ENCODE measurements at places on chromosomes 2 and 18.

DNA sequence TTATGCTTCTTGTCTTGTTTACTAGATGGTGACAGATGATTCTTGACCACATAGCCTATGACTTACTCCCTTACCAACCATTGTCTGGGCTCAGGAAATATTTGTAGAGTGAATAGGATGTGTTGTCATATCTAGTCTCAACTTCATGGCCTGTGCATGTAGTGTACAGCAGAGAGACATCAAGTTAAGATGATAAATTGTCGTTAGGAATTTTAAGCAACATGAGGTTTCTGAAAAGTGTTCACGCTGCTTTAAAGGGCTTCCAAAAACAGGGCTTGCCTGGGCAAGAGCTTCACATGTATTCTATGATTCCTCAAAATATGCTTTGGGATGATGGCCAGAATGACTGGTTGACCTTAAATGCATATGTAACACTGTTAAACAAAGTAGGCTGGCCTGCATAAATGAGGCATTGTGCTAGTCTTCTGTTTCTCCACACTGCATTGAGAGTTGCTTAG is 424.0 kb downstream of the RND3 start:
- DNase-seq, result no peak

GRCh38 chr2:8658064-8658862 is 23.6 kb upstream of the ID2 start:
- DNase-seq, result no peak

- no peak for DNase-seq
Observed at GRCh38 chr2:8719528-8719927, 37.7 kb downstream of the ID2 start.

DNA sequence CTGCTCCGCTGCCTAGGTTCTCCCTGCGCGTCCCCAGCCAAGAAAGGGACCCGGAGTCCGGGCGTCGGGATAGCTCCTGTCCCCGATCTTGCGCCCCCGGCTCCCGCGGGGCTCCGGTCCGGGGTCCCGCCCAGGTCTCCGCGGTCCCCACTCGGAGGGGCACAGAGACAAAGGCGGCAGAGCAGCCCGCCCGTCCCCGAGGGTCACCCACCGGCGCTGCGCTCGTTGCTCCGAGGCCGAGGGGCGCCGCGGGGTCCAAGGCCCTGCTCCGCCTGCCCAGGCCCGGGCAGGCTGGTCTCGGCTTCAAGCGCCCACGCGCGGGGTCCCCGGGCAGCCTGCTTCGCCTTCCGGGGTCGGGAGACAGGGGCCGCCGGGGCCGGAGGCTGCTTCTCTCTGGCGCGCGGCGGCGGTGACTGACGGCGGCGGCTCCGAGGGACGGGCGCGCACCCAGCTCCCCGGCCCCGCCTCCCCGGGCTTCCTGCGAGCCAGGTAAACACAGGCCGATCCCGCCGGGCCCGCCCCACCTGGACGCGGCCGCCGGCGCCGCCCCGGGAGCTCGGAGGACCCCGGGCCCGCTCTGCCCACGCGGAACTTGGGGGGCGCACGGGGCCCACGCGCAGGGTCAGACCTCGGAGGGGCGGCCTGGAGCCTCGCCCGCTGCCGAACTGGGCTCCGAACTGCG is at the start of gene MBP:
TSS of gene MBP (minus strand) at position 415 of the 682 bp plus-strand sequence. CDS start 27,522 bp downstream, outside the sequence.
- peak; percentile 66 for DNase-seq

DNA sequence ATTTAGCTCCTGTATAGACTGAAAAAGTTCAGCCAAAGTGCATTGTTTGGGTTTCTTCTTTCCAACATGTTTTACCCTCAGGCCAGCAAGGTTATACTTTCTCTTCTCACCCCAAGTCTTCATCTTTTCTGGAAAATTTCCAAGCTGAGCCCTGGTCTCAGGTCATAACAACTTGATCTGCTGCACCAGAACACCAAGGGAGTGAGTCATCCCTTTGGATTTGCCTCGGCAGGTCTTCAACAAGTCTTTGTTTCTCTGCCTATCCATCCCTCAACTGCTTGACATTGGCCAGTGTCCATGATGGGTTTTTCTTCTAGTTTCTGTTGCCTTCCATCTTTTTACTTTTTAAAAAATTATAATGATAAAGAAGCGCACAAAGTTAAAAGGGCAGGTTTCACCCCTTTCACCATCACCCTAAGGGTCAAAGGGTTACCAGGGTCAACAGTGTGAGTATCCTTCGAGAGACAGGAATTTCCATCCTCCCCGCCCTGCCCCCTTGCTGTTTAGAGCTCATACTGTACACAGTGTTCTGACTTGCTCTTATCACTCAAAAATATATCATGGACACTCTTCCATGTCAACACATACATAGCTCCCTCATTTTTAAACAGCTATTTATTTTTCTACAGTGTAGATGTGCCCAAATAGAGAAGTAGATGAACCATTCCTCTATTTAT is 5.7 kb upstream of the SPATS2L start:
- no peak for DNase-seq

GRCh38 chr2:20217041-20217970 is 7.6 kb downstream of the SDC1 start:
- DNase-seq, result no peak

- no peak for DNase-seq
Observed at GRCh38 chr2:147236601-147237000, 608.2 kb upstream of the ACVR2A start.

GRCh38 chr2:190540048-190540447 is 5.5 kb upstream of the NEMP2 start:
- no peak for DNase-seq

GRCh38 chr2:149463328-149464002 is 124.1 kb downstream of the MMADHC start:
- no peak for DNase-seq

GRCh38 chr2:44055664-44056063 is 59.9 kb upstream of the LRPPRC start:
- DNase-seq, result peak; percentile 74

GRCh38 chr2:165586019-165586418 is 116.5 kb downstream of the CSRNP3 start:
- no peak for DNase-seq

DNA sequence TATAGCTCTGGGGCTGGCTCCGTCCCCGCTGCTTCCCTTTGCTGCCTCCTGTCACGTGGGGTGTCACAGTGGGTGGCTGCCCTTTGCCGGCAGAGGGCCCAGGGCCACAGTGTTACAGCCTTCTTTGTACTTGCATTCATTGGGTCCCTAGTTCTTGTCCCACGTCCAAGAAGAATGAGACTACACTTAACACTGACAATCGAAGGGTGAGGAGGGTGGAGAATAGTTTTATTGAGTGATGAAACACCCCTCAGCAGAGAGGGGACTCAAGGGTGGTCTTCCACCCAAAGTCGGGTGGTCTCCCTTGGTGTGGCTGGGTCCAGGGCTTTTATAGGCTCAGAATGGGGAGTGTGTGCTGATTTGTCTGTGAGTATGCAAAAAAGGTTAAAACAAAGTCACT is 1.9 kb downstream of the ATG4B start:
- DNase-seq, result no peak

GRCh38 chr2:18922276-18922675 is 332.9 kb upstream of the NT5C1B start:
- no peak for DNase-seq

- no peak for DNase-seq
Observed at GRCh38 chr2:218369330-218369729, 12.7 kb downstream of the CATIP start.

GRCh38 chr2:217953011-217953481 is 49.7 kb downstream of the TNS1 start:
- DNase-seq, result no peak

DNA sequence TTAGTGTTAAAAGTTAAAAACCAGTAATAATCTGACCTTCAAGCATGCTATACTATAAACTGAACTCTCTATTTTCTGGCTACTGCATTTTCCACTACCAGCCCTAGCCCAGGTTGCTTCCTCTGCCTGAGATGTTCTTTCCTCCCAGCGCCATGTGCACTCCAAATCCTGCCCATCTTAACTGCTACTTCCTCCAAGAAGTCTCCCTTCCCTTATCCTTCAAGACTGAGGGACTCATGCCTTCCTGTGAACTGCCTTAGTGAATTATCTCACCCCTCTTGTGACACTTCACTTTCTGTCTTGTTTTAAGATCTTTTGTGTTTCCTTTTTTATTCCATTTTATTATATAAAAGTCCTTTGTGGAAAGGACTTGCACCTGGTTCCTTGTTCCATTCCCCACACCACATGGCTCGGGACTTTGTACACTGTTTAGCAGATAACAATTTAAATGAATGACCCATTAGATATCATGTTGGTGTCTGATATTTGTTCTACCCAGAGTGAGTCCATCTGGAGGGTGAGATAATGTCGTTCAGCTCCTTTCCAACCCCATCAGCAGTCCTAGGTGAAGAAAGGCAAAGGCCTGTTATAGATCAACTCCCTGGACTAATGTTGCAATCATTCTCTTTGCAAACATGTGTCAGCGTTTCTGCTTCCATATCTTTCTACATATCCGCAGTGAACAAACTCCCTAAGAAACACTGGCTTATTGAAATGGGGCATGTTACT is 20.9 kb upstream of the AGFG1 start:
- DNase-seq, result no peak

DNA sequence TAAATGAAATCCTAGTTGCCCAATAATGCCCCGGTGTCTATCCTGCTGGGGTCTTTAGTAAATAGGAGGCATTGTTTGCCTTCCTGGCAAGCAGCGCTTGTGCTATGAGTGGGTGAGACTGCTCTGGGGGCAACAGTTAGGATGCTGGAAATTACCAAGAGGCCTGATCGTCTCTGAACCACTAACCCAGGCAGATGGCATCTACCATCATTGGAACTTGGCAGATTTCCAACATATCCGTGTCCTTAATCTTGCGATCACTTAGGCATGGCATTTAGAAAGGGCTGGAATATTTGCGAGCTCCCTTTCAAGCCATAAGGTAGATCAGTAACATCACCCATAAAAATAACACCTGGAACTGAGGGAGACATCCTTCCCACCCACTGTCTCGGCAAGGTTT is 18.8 kb upstream of the SH3RF3 start:
- DNase-seq, result no peak

DNA sequence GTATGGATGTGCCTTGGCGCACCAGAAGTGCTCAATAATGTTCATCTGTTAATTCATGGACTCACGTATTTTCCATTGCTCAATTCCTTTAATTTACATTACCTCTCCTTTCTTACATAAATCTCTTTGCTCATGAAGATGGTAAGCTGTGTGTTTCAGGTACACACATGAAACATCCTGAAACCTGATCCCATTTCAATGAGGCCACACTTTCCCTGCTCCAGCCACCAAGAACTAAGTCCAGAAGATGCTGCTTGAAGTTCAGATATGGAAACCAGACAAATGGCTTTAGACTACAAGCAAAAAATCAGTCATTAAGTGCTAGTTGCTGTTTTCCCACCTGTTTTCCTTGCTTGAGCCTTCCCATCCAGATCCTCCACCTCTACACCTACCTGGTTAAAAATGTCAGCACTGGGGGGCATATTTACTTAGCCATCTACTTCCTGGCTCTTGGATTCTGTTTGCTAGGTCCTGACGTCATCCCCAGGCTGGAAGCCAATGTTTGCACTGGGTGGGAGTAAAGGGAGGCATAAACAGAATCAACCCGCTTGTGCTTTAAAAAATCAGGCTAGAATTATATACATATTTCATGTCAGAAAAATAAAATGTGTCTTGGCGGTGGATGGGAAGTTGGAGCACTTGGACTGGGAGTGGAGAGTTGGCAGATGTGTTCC is 309.7 kb downstream of the OSR1 start:
- no peak for DNase-seq
